ENCODE measurements at places on chromosomes 5 and 9. TPM values are rescaled to one million over a fixed set of nuclear protein-coding genes. Genes with fewer than 3 reads are reported as not detected.

Gene TXNDC8
- not detected for total RNA-seq

Gene SELENOP
- total RNA-seq, result not detected

Gene FOXD4
- total RNA-seq, result not detected

Gene CHSY3
- total RNA-seq, result not detected

Gene PHF24
- total RNA-seq, result 0.57 TPM

Gene PCDHA7
- not detected for total RNA-seq

Gene SPATA31D4
- not detected for total RNA-seq

Gene BTNL8
- total RNA-seq, result not detected

Gene HSPB3
- not detected for total RNA-seq

Gene CCDC127
- 7.7 TPM for total RNA-seq

Gene BARX1
- total RNA-seq, result 0.61 TPM

Gene DCAF12
- 51.9 TPM for total RNA-seq

Gene PCDHGA3
- 0.19 TPM for total RNA-seq

Gene LRRC70
- 0.73 TPM for total RNA-seq

Gene GFI1B
- total RNA-seq, result not detected

Gene INSL4
- total RNA-seq, result not detected

Gene AJM1
- total RNA-seq, result 5.7 TPM

Gene PCDHAC2
- not detected for total RNA-seq

Gene PTPN3
- 3.6 TPM for total RNA-seq

Gene PCA3
- total RNA-seq, result not detected

Gene GABRB2
- total RNA-seq, result not detected

Gene PJA2
- 40.6 TPM for total RNA-seq

Gene FLT4
- 2.0 TPM for total RNA-seq

Gene SLC25A2
- total RNA-seq, result 0.23 TPM

Gene PCDHGA6
- 0.31 TPM for total RNA-seq

Gene HMCN2
- not detected for total RNA-seq

Gene DBH
- not detected for total RNA-seq

Gene PCDHA11
- not detected for total RNA-seq

Gene CAMK4
- 47.7 TPM for total RNA-seq

Gene IL13
- total RNA-seq, result 231 TPM

Gene TXNDC15
- 51.3 TPM for total RNA-seq

Gene SLC6A7
- not detected for total RNA-seq

Gene TMC1
- not detected for total RNA-seq

Gene FAM163B
- not detected for total RNA-seq

Gene EIF4E1B
- total RNA-seq, result not detected

Gene CSF1R
- total RNA-seq, result not detected

Gene PCDHGA7
- 0.05 TPM for total RNA-seq

Gene ADGRD2
- total RNA-seq, result not detected
